CD4-positive, alpha-beta T cell (primary cell): ENCODE measurements at places on chromosomes 7 and 10.
A peak's percentile ranks its signal among the peaks of the same experiment; 100 is the strongest.

DNA sequence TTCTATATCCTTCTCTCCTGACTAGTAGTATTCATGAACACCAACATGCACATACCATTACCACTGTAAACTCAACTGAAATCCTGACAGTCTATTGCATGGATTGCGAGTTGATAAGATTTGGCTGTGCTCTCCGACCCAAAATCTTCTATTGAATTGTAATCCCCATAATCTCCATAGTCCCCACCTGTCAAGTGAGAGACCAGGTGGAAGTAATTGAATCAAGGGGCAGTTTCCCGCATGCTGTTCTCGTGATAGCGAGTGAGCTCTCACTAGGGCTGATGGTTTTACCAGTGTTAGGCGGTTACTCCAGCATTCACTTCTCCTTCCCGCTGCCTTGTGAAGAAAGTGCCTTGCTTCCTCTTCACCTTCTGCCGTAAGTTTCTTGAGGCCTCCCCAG lies 261.8 kb downstream of the PHF14 start:
- no peak for DNase-seq

DNA sequence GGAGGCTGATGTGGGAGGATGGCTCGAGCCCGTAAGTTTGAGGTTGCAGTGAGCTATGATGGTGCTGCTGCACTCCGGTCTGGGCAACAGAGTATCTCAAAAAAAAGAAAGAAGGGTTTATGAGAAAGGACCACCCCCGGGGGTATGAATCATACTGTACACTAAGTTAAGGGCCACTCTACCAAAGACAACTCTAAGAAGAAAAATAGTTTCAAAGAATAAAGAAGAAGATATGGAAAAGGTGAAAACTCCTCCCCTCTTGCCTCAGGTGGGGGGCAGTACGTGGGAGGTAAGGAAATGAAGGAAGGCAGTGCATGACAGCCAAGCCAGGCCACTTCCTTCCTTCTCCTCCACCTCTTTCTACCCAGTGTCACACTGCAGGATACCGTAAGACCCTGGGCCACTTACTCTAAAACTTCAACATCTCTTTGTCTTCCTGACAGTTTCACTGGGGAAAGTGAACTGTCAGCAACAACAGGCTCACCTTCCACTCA lies 61.3 kb downstream of the PIP4K2A start:
- DNase-seq: no peak

GRCh38 chr7:6154542-6155404 lies 117.7 kb downstream of the CYTH3 start:
- no peak for DNase-seq

- DNase-seq: no peak
Measured at GRCh38 chr10:52954407-52954806, 181.8 kb upstream of the MBL2 start.

DNA sequence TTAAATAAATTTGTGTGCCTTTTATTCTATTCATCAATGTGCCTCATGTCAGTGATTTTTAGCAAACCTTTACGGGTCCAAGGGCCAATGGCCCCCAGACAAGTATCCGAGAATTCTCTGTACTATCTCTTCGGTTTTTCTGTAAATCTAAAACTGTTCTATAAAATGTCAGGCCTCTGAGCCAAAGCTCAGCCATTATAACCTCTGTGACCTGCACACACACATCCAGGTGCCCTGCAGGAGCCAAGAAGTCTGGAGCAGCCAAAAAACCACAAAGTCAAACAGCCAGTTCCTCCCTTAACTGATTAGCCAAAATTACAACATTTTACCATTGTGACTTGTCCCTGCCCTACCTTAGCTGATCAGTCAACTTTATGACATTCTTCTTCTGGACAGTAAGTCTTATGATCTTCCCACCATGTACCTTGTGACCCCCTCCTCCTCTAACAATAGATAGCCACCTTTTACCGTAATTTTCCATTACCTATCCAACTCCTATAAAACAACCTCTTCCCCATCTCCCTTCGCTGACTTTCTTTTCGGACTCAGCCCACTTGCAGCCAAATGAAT lies 363.8 kb downstream of the SEMA3D start:
- no peak for DNase-seq

DNA sequence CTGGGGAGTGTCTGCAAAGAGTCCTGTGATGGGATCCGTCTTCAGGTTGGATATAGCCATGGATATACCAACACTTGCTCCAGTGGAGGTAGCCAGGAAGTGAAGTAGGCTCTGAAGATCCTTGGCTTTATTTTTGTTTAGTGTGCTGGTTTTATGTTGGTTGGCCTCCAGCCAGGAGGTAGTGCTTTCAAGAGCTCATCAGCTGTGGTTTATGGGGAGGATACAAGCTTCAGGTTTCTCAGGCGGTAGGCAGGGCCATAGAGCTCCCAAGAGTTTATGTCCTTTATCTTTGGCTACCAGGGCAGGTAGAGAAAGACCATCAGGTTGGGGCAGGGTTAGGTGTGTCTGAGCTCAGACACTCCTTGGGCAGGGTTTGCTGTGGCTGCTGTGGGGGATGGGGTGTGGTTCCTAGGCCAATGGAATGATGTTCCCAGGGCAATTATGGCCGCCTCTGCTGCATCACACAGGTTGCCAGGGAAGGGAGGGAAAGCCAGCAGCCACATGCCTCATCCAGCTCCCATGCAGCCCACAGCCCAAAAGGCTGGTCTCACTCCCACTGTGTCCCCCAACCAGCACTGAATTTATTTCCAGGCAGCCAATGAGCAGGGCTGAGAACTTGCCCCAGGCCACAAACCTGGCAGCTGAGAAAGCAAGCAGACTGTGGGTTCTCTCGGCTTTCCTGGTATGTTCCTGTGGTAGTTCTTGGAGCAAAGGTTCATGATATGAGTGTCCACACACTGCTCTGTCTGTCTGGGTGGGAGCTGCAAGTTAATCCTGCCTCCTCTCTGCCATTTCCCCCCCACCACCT lies 67.0 kb upstream of the PRLHR start:
- peak; percentile 13 for DNase-seq

DNA sequence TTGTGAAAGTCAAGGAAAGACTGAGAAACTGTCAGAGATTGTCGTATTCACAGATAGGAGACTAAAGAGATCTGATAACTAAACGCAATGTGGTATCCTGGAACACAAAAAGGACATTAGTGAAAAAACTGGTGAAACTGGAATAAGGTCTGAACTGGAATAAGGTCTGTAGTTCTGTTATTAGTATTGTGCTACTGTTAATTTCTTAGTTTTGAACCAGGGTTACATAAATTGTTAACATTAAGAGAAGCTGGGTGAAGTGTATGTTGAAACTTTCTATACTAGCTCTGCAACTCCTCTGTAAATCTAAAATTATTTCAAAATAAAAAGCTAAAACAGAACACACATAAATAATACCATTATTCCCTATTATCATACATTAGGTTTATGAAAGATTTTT lies 3.4 kb upstream of the NT5C2 start:
- no peak for DNase-seq

DNA sequence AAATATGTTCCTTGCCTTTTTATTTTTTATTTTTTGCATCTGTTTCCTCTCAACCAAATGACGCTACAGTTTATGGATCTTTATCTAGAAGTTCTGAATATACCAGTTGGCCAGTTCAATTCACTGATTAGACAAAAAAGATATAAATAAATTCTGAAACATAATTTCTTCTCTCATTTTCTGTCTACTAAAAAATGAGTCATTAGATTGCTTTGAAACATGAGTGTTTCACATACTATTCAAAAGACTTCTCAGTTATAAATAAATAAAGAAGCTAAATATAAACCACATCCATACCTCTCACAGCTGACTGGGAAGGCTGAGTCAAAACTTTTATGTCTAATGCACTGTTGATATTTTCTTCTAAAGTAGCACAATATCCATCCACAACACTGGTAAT lies 97.6 kb upstream of the GPR22 start:
- no peak for DNase-seq

- no peak for DNase-seq
Measured at GRCh38 chr7:1425292-1426136, 33.8 kb downstream of the MICALL2 start.

- peak; percentile 64 for DNase-seq
Measured at GRCh38 chr10:6563075-6563474, 17.0 kb downstream of the PRKCQ start.

GRCh38 chr7:44259547-44260457 lies 59.0 kb downstream of the YKT6 start:
- DNase-seq: no peak

DNA sequence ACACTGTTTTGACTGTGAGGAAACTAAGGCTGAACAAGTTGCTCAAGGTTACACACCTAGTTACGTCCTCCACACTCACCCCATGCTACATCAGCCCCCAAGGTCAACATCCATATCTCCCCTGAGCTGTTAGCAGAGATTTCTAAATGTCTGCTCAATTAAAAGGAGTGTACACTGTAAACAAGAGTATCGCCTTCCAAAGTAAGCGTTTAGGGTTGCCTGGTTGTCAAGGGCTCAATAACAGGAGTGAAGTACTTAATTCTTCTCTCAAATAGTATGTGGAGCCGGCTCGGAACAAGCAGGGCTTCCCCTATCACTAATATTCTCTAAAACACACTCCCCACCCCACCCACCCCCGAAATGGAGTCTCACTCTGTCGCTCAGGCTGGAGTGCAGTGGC lies 412.8 kb upstream of the GALNT17 start:
- no peak for DNase-seq

DNA sequence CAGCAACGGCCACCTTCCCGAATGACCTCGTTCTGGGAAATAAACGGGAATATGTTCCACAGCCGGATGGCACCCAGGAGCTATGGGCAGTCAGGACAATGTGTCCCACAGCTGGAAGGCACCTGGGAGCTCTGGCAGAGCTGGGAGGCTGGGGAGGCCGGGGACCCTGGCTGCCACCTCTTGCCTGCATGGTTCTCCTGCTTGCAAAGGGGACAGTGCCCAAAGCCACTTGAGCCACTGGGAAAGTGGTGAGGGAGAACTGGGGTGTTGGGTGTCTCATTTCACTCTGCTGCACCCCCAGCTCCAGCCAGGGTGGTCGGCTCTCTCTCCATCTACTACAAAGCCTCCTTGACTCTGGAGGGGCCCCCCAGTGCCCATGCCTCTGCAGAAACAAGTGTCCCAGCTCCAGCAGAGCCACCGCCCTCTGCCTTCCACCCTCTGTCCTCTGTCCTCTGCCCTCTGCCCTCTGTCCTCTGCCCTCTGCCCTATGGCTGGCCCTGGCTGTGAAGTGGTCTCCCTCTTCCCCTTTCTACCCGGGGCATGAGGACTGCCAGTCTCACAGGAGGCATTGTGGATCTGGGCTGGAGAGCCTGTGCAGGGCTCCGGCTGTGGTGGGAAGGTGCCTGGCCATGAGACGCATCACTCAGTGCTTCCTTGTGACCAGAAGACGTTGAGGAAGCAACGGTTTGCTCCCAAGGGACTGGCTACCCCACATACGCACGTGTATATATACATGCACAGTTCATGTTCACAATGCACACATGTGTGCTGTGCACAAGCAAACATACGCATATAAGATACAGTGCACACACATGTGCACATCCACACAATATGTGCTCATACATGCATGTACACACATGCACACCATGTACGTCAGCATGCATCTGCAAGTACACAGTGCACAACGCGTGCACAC lies 21.5 kb upstream of the INPP5A start:
- DNase-seq: no peak

DNA sequence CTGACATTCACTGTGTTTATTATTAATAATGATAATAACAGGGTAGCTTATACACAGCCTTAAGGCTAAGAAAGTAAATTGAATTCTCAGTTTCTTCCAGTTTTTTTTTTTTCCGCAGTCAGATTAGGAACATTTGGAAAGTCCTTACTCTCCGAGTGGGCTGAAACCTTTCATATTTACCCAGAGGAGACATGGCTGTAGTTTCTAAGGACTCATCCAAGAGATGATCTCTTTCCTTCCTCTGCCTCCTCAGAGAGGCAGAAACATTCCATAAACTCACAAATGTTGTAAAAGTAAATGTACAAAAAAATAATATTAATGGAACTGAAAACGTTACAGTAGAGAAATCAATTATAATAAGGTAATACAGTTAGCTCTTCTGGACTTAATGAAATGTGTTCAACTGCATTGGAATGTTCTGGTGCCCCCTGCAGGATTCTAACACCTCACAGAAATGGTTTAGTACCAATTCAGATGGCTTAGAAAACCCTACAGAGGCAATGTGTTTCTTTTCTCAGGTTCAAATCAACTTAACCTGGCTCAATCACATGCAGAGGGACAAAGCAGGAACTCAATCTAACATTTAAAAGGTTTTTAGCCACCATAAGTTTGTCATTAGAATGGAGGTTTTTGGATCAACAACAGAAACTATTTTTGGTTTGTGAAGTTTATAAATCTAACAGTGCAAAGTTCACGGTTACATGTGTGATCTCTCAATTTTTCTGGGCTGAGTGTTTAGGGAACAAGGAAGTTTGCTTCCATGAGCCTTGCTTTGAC lies 71.7 kb downstream of the ICA1 start:
- peak; percentile 67 for DNase-seq

GRCh38 chr10:61621605-61622051 lies 41.1 kb upstream of the CABCOCO1 start:
- DNase-seq: no peak

DNA sequence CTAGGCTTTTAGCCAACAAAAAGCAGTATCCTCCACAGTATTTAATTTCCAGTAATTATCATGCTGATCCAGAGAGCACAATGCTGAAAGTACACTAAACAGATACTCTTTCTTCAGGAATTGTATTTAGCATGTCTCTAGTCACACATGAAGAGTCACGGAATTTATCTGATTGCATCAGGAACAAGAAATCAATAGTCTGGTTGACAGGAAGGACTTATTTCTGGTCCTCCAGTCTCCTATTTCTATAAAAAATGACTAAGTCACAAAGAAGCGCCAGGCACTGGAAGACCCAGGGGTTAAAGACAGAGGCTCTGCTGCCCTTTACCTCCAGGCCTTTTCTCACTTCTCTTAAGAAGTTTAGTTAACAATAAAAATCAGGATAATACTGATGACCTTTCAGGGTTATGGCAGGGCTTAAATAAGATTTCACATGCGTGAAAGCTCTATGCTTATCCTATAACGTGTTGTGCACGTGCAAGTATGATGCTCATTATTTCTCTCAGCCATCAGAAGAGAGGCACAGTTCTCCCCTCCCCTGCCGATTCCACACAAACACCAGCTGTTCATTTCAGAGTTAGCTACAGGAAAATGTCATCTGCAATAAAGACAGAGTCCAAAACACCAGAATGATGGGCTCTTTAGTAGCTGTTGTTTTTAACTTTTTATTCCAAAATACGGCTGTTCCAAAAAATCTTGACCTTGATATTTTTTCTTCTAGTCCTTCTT lies 36.9 kb downstream of the SLC26A4 start:
- DNase-seq: no peak
